ENCODE measurements at places on chromosomes 6 and 20.

DNA sequence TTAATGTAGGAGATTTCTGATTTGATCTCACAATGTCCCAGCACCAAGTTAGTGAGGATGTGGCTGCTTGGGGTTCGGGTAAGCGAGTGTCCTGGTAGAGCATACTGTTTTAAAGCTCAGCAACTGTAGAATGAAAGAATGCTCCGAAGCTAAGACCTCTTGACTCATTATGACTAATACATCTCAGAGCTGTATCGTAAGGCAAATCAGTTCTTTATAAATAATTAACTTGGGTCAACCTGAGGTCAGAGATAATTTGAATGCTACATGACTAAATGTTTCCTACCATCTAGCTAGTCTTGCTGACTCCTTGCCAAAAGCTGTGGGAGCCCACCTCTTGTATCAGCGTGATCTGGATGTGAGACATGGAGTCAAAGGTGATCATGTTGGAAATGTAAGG lies 128.8 kb upstream of the PDE7B start:
- no peak for DNase-seq

- DNase-seq, result no peak
Measured at GRCh38 chr6:14804001-14804784, 441.7 kb upstream of the JARID2 start.

DNA sequence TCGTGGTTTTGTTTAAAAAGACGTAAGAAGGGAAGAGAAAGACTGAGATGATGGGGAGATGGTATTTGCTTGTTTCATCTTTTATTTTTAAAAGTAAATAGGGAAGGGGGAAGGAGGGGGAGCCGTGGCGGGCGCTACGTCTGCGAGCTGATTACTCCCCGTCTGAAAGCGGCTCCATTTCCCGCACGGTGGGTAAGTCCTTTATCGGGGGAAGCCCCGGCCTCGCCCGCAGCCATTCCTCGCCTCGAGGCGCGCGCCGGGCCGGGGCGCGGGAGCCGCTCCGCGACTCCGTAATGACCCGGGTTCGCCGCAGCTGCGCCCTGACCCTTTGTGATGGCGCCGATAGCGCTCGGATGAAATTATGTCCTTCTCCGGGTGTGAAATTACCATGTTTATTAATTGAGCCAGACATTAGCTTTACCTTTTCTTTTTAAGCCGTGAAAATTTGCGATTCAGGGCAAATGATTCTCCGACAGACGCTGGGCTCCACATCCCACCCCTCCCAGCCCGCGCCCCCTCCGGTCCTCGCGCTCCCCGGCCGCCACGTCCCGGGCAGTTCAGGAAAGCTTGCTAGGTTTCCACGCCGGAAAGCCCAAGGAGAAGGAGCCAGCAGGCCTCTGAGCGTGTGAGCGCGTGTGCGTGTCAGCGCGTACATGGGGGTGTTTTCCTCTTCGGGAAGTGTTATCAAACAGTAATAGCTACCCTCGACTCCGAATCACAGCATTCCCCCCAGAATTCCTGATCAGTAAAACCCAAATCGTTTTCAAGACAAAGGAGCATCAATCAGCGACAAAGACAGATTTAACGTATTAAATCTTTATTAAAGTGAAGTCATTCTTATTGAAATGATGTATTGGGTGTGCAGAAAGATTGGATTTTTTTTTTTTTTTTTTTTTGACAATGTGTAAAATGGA lies 30.0 kb downstream of the TFAP2A start:
- no peak for DNase-seq

DNA sequence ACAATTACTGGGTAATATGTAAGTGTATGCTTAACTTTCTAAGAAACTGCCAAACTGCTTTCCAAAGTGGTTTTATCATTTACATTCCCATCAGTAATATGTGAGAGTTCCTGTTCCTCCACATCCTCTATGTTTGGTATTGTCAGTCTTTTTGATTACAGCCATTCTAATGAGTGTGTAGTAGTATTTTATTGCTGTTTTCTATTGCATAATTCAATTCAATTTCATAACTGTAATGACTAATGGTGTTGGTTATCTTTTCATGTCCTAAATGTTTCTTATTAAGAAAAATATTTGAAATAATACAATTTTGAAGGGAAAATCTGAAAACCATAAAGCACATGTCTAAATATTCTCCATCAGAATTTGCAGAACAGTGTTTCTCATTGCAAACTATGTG lies 119.3 kb downstream of the MAP3K7 start:
- no peak for DNase-seq

- no peak for DNase-seq
Measured at GRCh38 chr6:132392792-132393191, 8.5 kb downstream of the MOXD1 start.

GRCh38 chr20:63086421-63087235 lies 79.9 kb upstream of the BHLHE23 start:
- no peak for DNase-seq

DNA sequence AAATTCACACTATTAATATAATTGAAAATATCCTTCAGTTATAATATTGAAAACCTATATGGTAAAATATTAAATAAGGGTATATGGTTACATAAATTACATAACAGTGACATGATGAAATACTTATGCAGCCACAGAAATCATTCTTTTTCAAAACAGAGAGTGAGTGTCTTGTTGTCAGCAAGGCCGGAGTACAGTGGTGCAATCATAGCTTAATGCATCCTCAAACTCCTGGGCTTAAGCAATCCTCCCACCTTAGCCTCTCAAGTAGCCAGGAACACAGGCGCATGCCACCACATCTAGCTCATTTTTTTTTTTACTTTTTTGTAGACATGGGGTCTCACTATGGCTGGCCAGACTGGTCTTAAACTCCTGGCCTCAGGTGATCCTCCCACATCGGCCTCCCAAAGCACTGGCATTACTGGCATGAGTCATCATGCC lies 40.4 kb downstream of the FAM8A1 start:
- no peak for DNase-seq

DNA sequence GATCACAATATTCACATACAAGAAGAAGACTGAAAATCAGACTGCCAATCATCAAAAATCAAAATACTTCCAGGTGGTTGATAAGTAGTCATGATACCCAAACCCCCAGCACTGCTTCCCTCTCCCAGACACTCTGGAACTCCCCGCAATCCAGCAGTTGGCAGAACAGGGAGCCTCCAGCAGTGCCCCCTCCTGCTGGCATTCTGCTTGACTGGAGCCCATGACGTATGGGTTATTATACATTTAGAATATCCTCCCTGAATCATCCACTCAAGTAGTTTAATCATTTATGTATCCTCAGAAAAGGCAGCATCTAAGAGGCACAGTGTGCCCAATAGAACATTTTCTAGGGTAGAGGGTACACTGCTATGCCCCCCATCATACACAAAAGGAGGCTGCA lies 9.3 kb upstream of the OGFRL1 start:
- no peak for DNase-seq

DNA sequence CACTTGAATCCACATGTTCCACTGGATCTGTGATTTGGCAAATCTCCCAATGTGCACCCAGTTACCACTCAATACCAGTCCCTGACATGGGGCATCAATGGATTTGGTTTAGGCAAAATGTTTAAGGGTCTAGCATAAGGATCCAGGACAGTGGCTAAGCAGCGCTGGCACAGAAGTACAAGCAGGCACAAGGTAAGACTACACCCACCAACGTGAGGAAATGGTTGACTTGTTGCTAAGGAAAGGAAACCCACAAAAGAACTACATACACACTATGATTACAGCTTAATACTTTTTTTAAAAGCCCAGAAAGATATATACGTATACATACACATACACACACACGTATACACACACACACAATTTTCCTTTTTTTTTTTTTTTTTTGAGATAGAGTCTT lies 79.0 kb downstream of the DNAAF9 start:
- no peak for DNase-seq

- no peak for DNase-seq
Measured at GRCh38 chr6:65113581-65113980, 593.4 kb downstream of the EYS start.

GRCh38 chr20:15653396-15654207 lies 919.6 kb downstream of the KIF16B start:
- DNase-seq, result no peak

DNA sequence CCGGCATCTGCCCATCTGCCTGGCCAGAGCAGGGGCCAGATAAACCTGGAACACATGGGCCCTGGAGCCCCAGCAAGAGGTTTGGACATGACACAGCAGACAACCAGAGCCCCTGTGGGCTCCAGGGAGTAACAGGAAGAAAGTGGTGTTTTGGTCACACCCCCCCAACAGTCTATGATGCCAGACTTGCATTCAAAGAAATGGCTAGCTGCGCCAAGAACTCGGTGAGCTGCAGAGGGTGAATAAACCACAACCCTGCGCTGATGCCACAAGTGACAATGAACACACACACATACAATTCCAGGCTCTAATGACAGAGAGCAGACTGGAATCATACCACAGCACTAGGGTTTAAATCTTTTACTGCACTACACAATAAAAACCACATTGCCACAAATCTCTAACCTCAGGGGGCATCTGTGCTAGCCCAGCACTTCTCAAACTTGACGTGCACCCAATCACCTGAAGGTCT lies 34.0 kb downstream of the TRERF1 start:
- DNase-seq, result no peak

DNA sequence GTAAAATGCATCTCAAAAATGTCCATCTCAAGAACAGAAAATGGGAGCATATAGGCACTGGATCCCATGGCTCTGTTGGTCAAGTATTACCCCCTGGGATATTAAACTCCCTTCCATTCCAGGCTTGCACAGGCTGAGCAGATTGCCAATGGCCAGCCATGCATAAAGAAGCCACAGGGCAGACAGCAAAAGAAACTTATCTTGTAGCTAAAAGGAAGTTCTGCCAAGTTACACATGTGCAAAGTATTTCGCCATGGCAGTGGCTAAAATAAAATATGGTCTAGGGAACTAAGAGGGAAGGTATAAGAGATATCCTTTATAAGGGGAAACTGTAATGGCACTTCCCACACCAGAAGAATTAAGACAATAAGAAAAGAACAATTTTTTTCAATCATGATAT lies 415.6 kb upstream of the BTBD3 start:
- DNase-seq, result peak; percentile 45

DNA sequence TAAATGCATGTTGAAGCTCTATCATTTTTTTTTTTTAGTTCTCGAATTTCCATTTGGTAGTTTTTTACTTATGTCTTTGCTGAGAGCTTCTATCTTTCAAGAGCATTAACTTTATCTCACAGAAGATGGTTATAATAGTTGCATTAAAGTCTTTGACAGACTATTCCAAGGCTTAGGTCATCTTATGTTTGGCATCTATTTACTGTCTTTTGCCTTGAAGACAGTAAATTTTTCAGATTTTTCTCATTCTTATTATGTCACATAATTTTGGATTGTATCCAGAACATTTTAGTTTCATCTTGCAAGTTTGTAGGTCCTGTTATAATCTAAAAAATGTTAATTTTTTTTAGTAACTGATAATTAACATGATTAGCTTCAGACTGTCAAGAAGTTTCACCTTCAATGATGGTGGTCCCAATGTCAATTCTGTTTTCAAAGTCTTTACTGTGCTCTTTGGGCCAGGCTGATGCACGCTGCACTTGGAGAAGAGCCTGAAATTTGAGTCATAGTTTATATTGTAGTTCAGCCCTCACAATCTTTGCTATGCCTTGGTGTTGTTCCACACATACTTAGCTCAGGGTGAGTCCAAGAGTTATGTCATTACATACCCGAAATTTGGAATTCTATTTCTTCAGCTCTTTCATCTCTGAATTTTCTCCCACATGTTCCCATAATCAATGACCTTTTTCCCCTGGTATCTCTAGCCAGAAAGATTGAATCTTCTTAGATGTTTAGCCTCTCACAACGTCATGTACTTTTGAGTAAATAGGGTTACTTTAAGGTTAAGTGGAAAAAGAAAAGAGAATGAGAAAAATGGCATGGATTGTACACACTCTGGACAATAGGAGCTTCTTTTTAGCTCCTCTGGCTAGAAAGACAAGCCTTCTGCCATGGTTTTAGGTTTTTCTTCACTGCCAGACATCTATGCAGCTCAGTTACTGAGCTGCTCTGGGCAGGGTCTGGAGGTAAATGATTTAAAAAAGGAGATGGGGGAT lies 110.3 kb upstream of the BTBD3 start:
- peak; percentile 69 for DNase-seq

DNA sequence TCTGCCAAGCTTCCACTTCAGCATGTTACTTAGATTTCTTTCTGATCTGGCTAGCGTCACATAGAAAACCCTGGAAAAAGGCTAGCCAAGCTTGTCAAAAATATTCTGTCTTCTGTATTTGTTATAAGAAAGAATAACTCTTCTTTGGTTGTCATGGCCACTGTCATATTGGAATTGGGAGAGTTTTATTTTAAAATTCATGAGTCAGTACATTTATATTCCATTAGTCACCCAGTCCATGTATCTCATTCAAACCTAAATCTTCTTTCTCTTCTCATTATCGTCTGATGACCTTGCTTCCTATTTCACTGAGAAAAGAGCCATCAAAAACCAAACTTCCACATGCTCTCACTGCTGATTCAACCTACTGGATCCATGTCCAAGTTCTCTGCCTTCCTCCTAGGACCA lies 65.7 kb downstream of the EPM2A start:
- DNase-seq, result no peak

GRCh38 chr6:2714111-2714895 lies 36.4 kb downstream of the MYLK4 start:
- peak; percentile 37 for DNase-seq

DNA sequence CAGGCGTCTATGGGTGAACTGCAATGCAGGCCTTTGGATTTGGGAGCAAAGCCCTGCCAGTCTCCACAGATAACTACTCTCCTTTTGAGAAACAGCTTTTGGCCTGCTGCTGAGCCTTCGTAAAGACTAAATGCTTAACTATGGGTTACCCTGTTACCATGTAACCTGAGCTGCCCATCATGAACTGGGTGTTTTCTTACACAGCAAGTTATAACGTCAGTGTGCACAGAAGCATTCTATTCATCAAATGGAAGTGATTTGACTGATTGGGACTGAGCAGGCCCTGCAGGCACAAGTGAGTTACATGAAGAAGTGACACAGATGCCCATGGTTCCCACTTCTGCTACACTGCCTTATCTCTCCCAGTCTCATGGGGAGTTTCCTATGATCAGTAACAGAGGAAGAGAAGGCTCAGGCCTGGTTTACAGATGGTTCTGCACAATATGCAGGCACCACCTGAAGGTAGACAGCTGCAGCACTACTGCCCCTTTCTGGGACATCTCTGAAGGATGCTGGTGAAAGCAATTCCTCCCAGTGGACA lies 319.1 kb downstream of the CD83 start:
- no peak for DNase-seq
